GF-D8 (cell line): ENCODE measurements at places on chromosomes 16 and 17.

- no peak for DNase-seq
These were observed 14.5 kb downstream of the KIF19 start for GRCh38 chr17:74340470-74341023.

DNA sequence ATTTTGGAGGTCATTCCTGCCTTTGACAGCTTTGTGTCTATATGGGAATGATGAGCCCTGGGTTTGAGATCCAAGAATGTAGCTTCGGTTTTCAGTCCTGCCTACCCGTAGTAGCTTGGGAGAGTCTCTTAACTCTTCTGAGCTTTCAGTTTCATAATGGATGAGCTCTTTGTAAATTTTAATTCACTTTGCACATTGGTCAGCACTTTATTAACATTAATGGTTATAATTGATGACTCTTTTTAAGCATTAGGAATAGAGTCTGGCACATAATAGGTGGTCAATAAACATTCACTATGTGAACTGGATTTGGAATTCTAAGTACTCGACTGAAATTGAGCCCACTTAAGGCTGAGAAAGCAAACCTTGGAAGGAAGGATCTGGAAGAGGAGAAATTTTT, 17.3 kb downstream of the GPR139 start:
- no peak for DNase-seq

- DNase-seq = no peak
These were observed 243.3 kb upstream of the PSMD7 start for GRCh38 chr16:74053312-74053711.

GRCh38 chr17:42317266-42317845, 29.1 kb downstream of the STAT5A start:
- DNase-seq = no peak

DNA sequence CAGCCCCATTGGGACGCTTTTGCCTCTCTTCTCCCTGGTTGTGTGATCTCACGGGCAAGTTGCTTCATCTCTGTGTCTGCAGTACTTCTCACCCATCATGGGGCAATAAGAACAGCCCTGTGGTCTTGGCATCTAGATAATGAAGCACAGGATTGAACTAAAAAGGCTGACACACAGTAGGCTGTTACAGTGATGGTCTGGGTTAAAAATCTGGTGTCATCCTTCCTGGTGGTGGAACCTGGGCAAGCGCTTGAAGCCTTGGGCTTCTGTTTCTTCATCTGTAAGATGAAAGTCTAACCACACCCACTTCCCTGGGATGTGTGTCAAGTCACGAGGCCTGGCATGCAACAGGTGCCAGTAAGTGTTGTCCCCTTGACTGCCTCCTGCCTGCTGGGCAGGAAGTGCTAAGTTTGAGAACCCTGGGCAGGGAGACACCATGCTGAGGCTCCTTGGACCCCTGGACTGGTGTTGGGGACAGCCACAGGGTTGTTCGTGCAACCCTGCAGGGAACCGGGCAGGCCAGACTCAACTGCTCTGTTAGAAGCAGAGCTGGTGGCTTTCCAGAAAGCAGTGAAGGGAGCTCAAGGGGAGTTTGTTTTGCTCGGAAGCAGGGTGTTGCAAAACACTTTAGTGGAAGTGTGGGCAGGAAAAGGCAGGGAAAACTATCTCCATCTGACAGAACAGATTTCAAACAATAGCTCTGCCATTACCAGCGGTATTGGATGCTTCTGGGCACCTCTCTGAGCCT, 5.9 kb upstream of the MAP2K3 start:
- DNase-seq = peak; percentile 32

DNA sequence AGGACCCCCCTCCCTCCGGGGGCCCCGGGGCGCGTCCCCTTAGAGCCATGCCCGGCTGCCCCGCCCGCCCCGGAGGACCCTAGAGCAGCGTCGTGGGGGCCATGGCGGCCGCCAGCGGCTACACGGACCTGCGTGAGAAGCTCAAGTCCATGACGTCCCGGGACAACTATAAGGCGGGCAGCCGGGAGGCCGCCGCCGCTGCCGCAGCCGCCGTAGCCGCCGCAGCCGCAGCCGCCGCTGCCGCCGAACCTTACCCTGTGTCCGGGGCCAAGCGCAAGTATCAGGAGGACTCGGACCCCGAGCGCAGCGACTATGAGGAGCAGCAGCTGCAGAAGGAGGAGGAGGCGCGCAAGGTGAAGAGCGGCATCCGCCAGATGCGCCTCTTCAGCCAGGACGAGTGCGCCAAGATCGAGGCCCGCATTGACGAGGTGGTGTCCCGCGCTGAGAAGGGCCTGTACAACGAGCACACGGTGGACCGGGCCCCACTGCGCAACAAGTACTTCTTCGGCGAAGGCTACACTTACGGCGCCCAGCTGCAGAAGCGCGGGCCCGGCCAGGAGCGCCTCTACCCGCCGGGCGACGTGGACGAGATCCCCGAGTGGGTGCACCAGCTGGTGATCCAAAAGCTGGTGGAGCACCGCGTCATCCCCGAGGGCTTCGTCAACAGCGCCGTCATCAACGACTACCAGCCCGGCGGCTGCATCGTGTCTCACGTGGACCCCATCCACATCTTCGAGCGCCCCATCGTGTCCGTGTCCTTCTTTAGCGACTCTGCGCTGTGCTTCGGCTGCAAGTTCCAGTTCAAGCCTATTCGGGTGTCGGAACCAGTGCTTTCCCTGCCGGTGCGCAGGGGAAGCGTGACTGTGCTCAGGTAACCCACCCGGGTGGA, 759 bp downstream of the ALKBH5 start:
- no peak for DNase-seq

GRCh38 chr17:1186923-1187771, 7.4 kb upstream of the ABR start:
- peak; percentile 17 for DNase-seq

DNA sequence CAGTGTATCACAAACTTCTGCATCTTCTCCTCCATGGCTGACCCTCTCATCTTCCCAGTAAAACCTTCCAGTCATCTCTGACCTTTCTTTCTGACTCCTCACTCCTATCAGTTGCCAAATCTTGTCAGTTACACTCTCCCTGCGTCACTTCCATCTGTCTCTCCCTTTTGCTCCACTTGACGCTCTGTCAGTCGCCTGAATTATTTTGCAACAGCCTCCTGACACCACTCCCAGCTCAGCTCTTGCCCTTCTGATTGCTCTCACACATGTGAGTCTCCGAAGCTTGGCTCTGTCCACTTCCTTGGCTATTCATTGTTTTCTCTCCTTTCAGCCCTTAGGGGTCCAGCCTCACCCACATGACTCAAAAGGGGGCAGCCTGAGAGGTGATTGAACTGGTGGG, 27.7 kb downstream of the DHRS7C start:
- DNase-seq = no peak

- DNase-seq = no peak
These were observed 35.4 kb downstream of the ADAM11 start for GRCh38 chr17:44793885-44794842.

DNA sequence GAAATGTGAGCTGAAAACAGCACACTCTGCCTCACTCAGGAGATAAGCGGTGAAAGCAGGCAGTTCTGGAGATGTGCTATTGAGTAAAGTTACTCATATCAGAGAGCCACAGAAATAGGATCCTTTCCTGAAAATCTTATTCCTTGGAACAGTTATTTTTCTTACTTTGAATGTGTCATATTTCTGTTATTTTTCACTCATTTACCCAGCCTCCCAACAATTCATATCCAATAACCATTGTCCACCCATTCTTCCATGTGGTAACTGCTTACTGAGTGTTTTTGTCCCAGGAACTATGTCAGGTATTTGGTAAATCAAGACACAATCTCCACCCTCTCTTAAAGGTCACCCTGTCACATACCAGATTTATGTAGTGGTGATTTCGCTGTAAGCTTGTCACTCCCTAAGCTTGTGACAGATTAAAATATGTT, 144.9 kb downstream of the PARN start:
- no peak for DNase-seq
